ENCODE measurements at places on chromosomes 12 and 14.

GRCh38 chr12:30746190-30746589 lies 8.6 kb downstream of the CAPRIN2 start:
- DNase-seq, result no peak

- no peak for DNase-seq
Measured at GRCh38 chr12:1434296-1434955, 160.0 kb downstream of the FBXL14 start.

GRCh38 chr12:52149182-52149641 lies 42.6 kb downstream of the KRT80 start:
- no peak for DNase-seq

DNA sequence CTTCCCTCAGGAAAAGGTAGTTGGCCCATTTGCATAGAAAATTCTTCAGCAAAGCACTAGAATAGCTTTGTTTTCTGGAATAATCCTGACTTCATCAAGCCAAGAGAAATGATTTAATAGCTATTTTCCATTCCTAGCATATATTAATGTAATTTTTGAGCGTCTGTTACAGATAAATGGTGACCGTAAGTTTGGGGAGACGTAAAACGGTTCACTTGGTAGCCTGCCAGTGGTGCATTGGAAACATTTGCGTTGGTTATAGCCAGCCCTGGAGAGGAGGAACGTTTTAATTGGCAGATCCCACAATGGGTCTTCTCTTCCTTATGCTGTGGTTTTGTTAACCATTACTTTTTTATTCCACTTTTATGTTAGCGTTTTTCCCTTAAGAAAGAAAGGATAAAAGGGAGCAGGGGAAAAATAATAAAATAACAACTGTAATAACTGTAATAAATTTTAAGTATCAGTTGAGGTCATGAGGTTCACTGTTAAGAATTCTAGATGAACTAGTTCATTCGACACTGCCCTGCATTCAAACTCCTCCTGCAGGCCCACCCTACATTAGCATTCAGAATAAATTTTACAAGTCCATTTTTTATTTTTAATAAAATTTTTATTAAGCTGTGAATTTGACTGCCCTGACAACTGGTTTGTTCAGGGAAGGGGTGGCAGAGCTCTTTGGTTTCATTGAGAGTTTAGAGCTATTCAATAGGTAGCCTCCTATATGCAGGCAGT lies 300.7 kb downstream of the ERC1 start:
- DNase-seq, result no peak

DNA sequence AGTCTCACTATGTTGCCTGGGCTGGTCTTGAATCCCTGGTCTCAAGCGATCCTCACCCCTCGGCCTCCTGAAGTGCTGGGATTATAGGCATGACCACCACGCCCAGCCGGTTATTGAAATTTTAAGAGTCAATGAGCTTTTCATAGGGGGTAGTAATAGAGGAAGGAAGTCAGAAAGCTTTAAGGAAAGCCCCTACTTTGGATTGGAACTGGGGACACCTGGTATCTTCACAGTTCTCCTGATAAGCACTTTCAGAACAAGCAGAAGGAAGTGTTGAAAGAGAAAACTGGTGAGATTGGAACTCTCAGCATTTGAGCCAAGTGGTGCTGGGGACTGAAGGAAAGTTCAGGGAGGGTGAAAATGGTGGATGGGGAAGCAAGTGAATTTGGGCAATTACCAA lies 5.1 kb downstream of the SLC4A8 start:
- DNase-seq, result no peak

- no peak for DNase-seq
Measured at GRCh38 chr12:52123487-52124186, 44.1 kb downstream of the SMIM41 start.

- DNase-seq, result no peak
Measured at GRCh38 chr12:96861656-96862055, 45.4 kb upstream of the NEDD1 start.

DNA sequence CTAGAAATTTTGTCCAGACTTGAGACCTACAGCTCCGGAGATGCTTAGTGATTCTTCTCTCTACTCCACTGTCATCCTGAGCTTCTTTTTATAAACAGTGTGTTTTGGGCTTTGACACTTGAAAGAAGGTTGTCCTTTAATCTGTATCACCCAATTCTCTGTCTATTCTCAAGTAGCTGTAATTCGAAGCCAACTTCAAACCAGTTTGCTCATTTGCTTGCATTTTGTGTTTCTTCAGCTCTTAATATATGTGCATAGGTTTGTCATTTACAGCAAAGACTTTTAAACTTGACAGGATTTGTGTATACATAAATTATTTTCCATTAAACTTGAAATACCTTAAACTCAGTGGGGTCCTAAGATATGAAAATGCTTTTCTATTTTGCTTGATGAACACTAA lies 16.4 kb upstream of the MYBPC1 start:
- DNase-seq, result no peak

DNA sequence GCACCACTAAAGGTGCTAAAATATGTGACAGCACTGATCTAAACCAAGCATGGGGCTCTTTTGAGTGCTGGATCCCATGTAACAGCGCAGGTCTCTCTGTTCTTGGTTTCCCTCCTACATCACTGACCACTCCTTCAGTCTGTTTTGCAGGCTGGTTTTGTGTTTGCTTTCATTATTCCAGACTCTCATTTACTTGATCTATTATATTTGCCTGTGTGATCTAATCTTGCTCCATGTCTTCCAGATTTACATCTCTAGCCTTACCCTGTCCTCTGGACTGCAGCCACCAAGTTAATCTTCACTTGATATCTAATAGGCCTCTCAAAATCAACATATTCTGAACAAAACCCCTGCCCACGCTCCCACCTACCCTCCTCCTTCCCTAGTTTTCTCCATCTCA lies 8.6 kb downstream of the GLIPR1 start:
- DNase-seq, result no peak

- no peak for DNase-seq
Measured at GRCh38 chr14:41350476-41350875, 256.2 kb upstream of the LRFN5 start.

DNA sequence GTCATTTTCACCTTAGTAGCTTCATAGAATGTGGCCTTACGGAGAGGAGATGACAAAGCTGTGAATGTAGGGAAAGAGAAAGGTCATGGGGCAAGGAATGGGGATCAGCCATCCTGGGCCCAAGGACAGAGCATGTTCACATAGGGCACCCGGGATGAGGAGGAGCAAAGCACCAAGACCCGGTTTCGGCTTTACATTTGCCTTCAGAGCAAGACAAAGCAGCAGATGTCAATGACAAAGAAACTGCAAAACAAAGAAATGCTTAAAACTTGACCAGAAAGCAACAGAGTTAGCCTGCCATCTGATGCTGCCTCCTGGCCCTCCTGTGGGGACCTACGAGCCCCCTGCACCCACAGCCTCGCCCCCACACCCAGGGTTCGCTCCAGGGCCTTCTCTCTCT lies 249.2 kb downstream of the SLC41A2 start:
- no peak for DNase-seq

GRCh38 chr14:47993883-47994282 lies 318.5 kb upstream of the MDGA2 start:
- no peak for DNase-seq

- DNase-seq, result no peak
Measured at GRCh38 chr12:88338486-88338885, 196.4 kb downstream of the TMTC3 start.

DNA sequence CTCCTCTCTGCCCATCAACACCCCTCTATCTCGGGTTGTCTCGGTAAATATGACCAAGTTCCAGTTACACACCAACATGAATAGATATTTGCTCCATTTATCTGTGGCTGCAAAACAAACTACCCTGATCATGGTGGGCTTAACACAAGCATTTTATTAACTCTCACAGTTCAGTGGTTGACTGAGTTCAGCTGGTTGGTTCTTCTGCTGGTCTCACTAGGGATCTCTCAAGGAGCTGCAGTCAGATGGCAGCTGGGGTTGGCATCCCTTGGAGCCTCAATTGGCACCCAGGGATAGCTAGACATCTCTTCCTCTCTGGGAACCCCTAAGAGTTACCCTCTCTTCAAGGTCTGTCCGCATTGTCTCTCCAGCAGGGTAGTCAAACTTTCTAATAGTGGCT lies 25.4 kb downstream of the P2RX7 start:
- no peak for DNase-seq

DNA sequence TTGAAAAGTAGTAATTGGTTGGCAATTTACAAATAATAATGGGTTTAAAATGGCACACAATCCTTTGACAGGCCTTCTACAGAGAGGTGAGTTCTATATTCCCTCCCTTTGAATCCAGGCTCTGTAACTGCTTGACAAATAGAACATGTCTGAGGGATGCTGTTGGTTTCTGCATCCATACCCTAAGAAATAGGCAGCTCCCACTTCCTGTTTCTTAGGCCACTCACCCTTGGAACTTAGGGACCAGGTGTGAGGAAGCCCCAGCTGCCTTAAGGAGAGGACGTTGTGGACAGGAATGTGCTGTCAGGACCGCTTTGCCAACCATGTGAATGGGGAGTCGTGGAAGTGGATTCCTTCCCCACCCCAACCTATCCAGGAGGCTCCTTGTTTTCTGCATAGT lies 59.4 kb downstream of the LMNTD1 start:
- no peak for DNase-seq

DNA sequence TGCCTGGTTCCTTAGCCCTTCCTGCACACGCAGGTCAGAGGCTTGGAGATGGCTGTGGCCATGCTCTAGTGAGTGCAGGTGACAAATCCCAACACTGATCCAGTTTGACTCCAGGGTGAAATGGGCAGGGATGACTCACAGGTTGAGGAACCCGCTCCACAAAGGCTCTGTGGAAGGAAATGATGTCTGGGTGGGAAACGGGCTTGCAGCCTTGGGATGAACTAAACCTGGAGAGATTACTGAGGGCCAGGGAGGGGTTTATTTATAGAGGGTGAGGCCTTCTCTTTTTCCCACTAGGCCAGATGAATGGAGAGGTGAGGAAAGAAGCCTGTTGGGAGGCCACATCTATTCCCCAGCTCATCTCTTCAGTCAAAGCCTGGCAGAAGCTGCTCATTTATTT lies 29.3 kb upstream of the EMP1 start:
- DNase-seq, result no peak

DNA sequence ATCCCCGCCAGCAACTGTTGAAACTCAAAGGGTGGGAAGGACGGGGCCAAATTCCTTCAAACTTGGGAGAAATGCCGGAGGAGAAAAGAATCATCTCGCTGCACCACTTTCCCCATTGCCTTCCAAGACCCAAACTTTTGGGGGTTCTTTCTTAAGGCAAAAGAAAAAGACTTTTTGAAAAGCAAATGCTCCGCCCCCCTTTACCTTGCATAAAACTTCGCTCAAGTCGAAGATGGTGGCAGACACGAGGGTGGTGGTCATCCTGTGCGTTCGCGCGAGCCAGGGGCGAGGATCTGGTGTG lies 239 bp downstream of the ZFP36L1 start:
- DNase-seq, result no peak

DNA sequence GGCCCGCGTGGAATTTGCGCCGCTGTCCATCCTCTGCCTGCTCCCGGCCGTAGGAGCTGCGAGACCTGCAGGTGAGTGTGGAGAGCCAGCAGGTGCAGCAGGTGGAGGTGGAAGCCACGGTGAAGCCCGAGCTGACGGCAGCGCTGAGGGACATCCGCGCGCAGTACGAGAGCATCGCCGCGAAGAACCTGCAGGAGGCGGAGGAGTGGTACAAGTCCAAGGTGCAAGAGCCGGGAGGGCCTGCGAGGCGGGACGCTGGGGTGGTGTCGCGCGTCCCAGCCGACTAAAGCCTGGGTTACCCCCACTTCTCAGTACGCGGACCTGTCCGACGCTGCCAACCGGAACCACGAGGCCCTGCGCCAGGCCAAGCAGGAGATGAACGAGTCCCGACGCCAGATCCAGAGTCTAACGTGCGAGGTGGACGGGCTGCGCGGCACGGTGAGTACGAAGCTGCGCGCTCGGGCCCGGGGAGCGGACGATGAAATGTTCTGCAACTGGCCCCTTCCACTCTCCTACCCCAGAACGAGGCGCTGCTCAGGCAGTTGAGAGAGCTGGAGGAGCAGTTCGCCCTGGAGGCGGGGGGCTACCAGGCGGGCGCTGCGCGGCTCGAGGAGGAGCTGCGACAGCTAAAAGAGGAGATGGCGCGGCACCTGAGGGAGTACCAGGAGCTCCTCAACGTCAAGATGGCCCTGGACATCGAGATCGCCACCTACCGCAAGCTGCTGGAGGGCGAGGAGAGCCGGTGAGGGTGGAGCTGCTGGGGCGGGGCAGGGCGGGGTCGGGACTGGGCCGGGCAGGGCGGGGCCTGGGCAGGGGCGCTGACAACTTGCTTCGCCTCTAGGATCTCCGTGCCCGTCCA lies 2.1 kb downstream of the PRPH start:
- DNase-seq, result peak; percentile 63

DNA sequence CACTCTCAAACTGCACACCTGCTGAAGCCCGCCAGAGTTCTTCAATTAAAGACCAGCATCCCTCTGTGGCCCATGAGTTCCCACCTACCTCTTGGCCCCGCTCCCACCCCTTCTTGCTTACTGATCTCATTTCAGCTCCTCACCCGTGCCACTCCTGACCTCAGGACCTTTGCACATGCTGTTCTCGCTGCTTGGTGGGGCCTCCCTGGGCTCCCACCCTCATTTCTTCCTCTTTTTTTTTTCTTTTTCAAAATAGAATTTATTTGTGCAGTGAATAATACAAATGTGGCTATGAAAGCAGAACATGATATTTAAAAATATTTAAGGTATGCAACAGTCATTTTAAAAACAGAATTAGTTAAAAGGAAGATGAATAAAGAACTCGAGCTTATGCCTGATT lies 8.5 kb upstream of the SERPINA9 start:
- DNase-seq, result no peak

DNA sequence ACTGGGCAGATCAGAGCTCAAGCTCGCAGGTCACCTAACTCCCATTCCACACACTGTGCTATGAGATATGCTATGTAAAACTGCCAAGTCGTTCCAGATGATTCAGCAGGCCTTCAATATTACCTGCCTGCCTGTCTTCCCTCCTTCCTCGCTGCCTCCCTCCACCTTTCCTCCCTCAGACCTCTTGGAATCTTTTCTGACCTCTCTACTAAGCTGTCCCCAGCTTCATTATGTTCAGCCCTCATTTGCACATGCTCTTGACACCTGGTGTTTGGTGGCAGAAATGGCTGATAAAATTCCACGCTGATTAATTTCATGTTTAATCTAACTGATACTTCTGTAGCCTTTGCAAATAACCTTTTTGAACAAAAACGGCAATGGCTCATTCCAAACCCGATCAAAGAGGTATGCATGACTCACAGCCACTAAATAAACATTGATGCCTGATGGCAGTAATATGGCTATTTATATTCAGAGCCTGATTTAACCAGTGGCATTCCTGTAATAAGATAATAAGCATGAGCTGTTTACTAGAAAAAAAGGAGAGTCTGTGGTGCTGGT lies 130.8 kb upstream of the EGLN3 start:
- DNase-seq, result no peak

GRCh38 chr14:92724516-92725340 lies 23.7 kb downstream of the LGMN start:
- no peak for DNase-seq

All from activated CD4-positive, alpha-beta T cell treated with anti-CD3 and anti-CD28 coated beads, Interleukin-2, amount 50 U/mL, for 48 hours (primary cell).